ENCODE measurements at places on chromosomes 1 and 21.

DNA sequence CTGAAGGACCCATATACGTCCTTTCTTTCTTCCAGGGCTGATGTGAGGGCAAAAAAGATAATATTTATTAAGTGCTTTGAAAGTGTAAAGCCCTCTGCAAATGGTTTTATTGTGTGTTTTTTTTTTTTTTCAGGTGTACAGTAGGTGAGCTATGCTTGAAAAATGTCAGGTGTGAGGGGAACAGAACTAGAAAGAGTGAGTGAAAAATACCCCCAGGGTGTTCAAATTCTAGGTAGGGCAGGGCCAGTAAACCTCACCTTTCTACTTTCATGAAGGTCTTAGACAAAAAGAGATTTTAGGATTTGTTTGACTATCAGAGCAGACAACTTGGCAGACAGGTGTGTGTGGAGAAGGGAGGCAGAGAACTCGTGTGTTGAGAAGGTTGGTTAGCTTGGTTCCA lies 51.3 kb downstream of the ARHGEF11 start:
- peaks cover 4% of the 10 kb centered on the region for H3K4me1 ChIP-seq
- no peaks in the 10 kb centered on the region for H3K27me3 ChIP-seq
- peaks cover 4% of the 10 kb centered on the region for H3K36me3 ChIP-seq
- H3K27ac ChIP-seq: no peak overlapping the region

DNA sequence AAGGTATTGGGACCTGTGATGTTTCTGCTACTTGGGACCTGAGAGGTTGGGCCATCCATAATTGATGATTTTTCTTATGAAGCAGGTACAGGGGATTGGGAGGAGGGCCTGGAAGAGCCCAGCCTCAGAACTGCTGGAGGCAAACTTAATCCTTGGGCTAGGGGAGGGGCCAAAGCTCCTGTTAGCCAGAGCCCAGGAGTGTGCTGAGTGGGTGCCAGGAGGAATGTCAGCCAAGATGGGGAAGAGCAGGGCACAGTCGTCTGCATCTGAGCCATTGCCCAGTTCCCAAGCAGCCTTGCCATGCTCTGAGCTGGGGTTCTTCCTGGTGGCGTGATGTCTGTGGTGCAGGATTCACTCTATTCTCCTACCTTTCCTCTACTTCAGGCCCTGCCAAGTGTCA lies 5.8 kb downstream of the MAPKAPK2 start:
- no peak for DNase-seq
- no peak overlapping the region for H3K4me3 ChIP-seq
- H3K27me3 ChIP-seq: no peaks in the 10 kb centered on the region
- peaks cover 76% of the 10 kb centered on the region for H3K4me1 ChIP-seq
- no peak overlapping the region for H3K27ac ChIP-seq
- no peaks in the 10 kb centered on the region for H3K36me3 ChIP-seq

- no peak overlapping the region for H3K4me3 ChIP-seq
- H3K27ac ChIP-seq: no peak overlapping the region
- no peak for DNase-seq
- H3K27me3 ChIP-seq: peaks cover 11% of the 10 kb centered on the region
Measured at GRCh38 chr1:199688133-199688676, 339.3 kb upstream of the NR5A2 start.

DNA sequence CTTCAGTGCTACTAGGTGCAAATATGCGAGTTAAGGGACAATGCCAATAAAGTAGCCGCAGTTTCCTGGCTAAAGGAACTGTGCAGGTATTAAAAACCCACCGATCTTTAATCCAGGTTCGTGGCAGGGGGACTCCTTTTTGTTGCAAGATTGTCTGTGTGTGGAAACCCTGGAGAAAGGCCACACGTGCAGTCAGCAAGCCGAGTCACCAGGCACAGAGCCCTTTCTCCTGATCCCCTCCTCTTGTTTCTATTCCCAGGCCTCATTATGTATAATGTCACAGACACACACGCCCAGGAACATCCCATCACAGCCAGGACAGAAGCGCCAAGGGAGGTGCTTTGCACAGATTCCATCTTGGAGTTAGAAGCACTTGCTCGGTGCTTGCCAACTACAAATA lies 528.9 kb downstream of the KIF26B start:
- peaks cover 6% of the 10 kb centered on the region for H3K4me1 ChIP-seq
- no peak overlapping the region for H3K27ac ChIP-seq
- H3K36me3 ChIP-seq: peaks cover 1% of the 10 kb centered on the region
- no peak for DNase-seq

GRCh38 chr1:95386371-95386770 lies 152.4 kb downstream of the RWDD3 start:
- no peak overlapping the region for H3K27ac ChIP-seq
- no peaks in the 10 kb centered on the region for H3K36me3 ChIP-seq
- H3K4me3 ChIP-seq: no peak overlapping the region
- H3K4me1 ChIP-seq: no peaks in the 10 kb centered on the region
- H3K27me3 ChIP-seq: no peaks in the 10 kb centered on the region
- no peak for DNase-seq

GRCh38 chr1:6419804-6420453 lies at the start of gene HES2:
HES2 (minus strand) TSS chr1:6419919; CDS start chr1:6419820, 99 bp downstream.
- peaks cover 22% of the 10 kb centered on the region for H3K4me1 ChIP-seq
- no peaks in the 10 kb centered on the region for H3K36me3 ChIP-seq
- H3K27ac ChIP-seq: no peak within 1 kb of the TSS

GRCh38 chr1:9120312-9120958 lies 8.5 kb downstream of the GPR157 start:
- peaks cover 2% of the 10 kb centered on the region for H3K27me3 ChIP-seq
- no peak overlapping the region for H3K27ac ChIP-seq
- H3K4me1 ChIP-seq: no peaks in the 10 kb centered on the region
- DNase-seq: no peak
- H3K4me3 ChIP-seq: no peak overlapping the region
- no peaks in the 10 kb centered on the region for H3K36me3 ChIP-seq

DNA sequence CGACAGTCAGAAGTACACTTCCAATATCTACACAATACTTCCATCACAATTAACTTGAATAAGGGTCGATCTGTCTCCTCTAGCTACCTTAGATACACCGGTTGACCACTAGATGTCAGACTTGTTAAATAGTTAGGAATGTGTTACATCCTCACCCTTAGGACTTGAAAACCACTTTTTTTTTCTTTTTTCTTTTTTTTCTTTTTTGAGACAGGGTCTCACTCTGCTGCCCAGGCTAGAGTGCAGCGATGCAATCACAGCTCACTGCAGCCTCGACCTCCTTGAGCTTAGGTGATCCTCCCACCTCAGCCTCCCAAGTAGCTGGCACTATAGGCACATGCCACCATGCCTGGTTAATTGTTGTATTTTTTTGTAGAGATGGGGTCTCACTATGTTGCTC lies 120.4 kb upstream of the GREM2 start:
- no peaks in the 10 kb centered on the region for H3K36me3 ChIP-seq
- H3K4me1 ChIP-seq: peaks cover 16% of the 10 kb centered on the region
- H3K27me3 ChIP-seq: no peaks in the 10 kb centered on the region
- no peak overlapping the region for H3K27ac ChIP-seq
- no peak for DNase-seq

DNA sequence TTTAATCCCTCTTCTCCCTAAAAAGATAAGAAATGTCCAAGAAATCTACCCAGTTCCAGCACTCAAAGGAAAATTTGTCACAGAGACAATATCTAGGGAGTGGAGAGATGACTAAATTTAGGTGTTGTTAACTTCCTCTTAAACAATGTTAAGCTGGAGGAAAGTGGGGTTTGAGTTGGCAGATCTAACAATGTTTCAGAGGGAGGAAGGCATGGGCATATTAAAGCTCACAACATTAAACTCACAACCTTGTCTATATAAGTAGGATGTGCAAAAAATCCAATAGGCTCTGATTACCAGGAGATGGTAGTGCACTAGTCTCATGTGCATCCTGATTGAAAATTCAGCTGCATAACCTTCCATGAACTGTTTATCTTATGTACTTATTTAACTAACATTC lies 190.1 kb downstream of the BARHL2 start:
- no peaks in the 10 kb centered on the region for H3K27me3 ChIP-seq
- H3K4me1 ChIP-seq: no peaks in the 10 kb centered on the region
- H3K4me3 ChIP-seq: no peak overlapping the region
- no peaks in the 10 kb centered on the region for H3K36me3 ChIP-seq
- no peak overlapping the region for H3K27ac ChIP-seq

DNA sequence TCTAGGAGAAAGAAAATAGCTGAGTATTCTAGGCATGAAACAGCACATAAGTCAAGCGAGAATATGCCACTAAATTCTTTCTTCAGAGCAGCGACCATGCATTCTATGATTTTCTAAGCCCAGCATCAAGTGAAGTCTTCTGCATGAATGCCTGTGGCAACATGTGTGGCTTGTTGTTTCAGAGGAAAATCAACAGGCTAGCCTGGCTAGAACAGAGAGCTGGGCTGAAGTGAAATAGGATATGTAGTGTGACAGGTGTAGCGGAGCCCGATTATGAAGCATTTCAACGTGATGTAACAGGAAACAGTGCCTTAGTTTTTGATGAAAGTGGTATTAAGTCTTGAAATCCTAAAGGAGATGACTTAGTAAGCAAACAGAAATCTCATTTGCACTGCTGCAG lies 7.0 kb downstream of the CSDE1 start:
- H3K36me3 ChIP-seq: peaks cover 23% of the 10 kb centered on the region
- no peaks in the 10 kb centered on the region for H3K27me3 ChIP-seq
- peaks cover 41% of the 10 kb centered on the region for H3K4me1 ChIP-seq
- H3K27ac ChIP-seq: no peak overlapping the region

- no peak overlapping the region for H3K4me3 ChIP-seq
- H3K4me1 ChIP-seq: peaks cover 22% of the 10 kb centered on the region
- H3K36me3 ChIP-seq: no peaks in the 10 kb centered on the region
- peak overlapping the region; percentile 67 for H3K27ac ChIP-seq
- peaks cover 3% of the 10 kb centered on the region for H3K27me3 ChIP-seq
Measured at GRCh38 chr1:24117722-24118409, 5.9 kb upstream of the MYOM3 start.

- no peak overlapping the region for H3K27ac ChIP-seq
- peak; percentile 60 for DNase-seq
- no peaks in the 10 kb centered on the region for H3K36me3 ChIP-seq
- H3K4me1 ChIP-seq: no peaks in the 10 kb centered on the region
Measured at GRCh38 chr1:33764149-33764548, 99.7 kb upstream of the HMGB4 start.

- no peak for DNase-seq
- H3K4me1 ChIP-seq: peaks cover 36% of the 10 kb centered on the region
- peak overlapping the region; percentile 90 for H3K4me3 ChIP-seq
- no peaks in the 10 kb centered on the region for H3K36me3 ChIP-seq
- H3K27ac ChIP-seq: no peak overlapping the region
Measured at GRCh38 chr1:228142155-228142691, 2.1 kb downstream of the GUK1 start.

- peak; percentile 27 for DNase-seq
- H3K27ac ChIP-seq: peak overlapping the region; percentile 84
- peak overlapping the region; percentile 58 for H3K4me3 ChIP-seq
- no peaks in the 10 kb centered on the region for H3K27me3 ChIP-seq
Measured at GRCh38 chr21:37564924-37565529, 198.5 kb downstream of the DYRK1A start.

DNA sequence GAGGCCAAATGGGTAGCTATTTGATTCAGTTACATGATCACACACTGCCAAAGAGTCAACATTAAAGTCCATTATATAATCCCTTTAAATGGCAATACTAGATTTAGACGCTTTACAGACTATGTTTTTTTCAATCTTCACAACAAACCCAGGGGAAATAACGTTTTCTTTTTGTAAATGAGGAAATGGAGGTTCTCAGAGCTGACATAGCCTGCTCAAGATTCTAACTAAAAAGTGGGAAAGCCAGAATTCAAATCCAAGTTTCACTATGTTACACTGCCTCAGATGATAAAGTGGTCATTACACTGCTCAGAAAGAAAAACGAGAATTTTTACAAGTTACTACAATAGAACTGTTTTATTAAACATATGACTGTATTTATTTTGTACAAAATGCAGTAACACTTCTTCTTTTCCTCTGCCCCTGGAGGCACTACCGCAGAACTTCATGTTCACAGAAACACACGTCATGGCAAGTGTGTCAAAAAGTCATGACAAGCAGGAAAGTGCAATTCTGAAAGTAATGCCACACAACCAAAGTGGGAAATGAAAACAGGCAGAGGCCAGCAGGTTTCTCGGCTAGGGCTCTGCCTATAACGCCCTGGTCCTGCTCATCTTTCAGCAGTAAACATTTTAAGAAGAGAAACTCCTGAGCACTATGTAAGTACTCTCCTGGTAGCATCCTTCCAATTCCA lies 19.0 kb downstream of the THEMIS2 start:
- no peak overlapping the region for H3K27ac ChIP-seq
- no peak overlapping the region for H3K4me3 ChIP-seq
- no peaks in the 10 kb centered on the region for H3K27me3 ChIP-seq

DNA sequence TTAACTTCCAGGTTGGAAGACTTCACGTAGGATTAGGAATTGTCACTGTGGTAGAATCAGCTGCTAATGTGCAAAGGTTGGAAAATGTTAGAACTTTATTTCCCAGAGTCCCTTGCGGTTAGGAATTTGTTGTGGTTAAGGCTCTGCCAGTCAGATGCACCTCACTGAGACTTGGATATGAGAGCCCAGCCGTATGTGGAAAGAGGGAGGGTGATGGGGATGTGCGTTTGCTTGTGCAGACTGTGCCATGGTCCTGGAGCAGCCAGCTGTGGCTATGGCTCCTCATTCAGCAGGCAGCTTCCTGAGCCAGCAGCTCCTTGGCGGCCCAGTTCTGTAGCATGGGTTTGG lies 12.5 kb downstream of the S100A10 start:
- H3K4me1 ChIP-seq: peaks cover 68% of the 10 kb centered on the region
- no peak for DNase-seq
- peak overlapping the region; percentile 31 for H3K4me3 ChIP-seq
- H3K27ac ChIP-seq: peak overlapping the region; percentile 74

- H3K27ac ChIP-seq: no peak overlapping the region
- peaks cover 4% of the 10 kb centered on the region for H3K36me3 ChIP-seq
- no peaks in the 10 kb centered on the region for H3K27me3 ChIP-seq
- no peaks in the 10 kb centered on the region for H3K4me1 ChIP-seq
- no peak overlapping the region for H3K4me3 ChIP-seq
Measured at GRCh38 chr1:245690156-245690690, 535.4 kb downstream of the KIF26B start.

- no peak overlapping the region for H3K4me3 ChIP-seq
- peaks cover 50% of the 10 kb centered on the region for H3K4me1 ChIP-seq
- peak; percentile 44 for DNase-seq
- H3K27ac ChIP-seq: peak overlapping the region; percentile 87
Measured at GRCh38 chr1:201267481-201268229, 15.7 kb upstream of the PKP1 start.

DNA sequence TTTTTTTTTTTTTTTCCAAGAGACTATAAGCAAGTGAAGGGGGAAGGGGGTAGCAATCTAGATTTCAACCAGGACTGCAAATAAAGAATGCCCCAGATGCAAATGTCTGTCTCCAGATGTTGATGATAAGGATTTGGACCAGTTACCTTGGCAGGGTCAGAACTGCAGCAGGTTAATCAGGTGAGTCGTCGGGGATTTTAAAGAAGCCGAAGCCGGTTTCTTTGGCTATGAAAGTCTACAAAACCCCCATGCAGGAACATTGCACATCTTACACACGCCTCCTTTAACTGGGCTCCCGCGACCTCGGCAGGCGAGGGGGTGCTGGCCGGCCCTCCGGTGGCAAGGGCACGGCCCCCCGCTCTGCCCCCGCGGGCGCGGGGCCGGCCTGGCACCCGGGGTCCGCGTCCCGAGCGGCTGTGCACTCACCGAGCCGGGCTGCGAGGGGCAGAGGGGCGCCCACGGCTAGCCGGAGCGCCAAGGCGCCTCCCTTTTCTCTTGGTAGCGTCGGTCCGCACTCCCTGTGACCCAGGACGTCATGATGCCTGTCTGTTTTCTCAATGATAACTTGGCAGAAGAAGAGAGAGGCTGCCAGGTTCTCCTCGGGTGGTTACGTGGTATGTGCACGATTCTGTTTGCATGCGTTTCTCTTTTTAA lies 366.3 kb upstream of the ESRRG start:
- no peak for DNase-seq
- H3K27me3 ChIP-seq: peaks cover 26% of the 10 kb centered on the region
- no peak overlapping the region for H3K4me3 ChIP-seq
- no peak overlapping the region for H3K27ac ChIP-seq
- H3K36me3 ChIP-seq: no peaks in the 10 kb centered on the region
- peaks cover 3% of the 10 kb centered on the region for H3K4me1 ChIP-seq

Measured in osteocyte (in vitro differentiated cells).